ENCODE measurements at places on chromosomes 4 and X.

DNA sequence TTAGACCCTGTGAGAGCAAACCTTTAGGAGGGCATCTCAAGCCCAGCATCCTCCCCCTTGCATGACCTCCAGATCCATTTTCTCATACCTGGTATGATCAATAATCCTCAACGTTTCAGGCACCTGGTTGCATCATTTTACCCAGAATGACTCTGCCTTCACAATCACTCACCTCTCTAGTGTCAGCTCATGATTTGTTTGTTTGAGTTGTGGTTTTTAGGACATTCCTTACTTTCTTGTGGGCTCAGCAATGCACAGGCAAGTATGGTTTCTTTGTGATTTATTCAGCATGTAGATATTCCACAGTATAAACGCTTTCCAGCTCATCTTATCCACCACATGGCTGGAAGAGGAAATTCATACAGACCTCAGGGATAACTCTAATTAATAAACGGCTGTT is 93.6 kb upstream of the CPEB2 start:
- DNase-seq: no peak

DNA sequence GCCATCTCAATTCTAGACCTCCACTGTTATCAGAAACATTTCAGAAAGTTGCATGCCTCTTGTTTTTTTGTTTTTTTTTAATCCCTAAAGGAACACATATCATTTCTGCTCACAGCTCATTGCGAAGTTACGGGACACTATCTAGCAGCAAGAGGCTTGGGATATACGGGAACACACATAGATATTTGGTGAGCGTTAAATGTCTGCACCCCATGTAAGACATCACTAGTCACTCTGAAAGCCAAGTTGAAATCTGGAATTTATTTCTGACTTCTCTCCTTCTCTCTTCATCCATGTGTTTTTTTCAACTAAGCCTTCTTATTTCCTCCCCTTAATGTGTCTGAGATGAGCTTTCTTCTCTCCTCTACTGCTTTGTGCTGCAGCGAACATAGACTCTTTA is 683.7 kb downstream of the PDHA2 start:
- DNase-seq: no peak

DNA sequence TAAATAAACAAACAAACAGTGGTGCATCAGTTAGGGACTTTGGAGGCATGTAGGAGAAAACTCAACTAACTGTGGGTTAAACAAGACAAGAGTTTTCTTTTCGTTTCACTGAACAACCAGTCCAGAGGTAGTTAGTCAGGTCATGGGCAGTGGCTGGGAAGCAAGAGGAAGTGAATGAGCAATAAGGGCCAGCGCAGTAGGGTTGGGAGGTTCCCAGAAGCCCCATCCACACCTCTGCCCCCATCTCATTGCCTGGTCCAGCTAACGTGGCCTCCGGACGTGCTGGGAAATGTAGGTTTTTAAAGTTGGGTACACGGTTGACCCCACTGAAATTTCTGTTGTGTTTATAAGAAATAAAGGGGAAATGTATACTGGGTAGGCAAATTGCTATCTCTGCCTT is 8.7 kb downstream of the GLOD5 start:
- no peak for DNase-seq

DNA sequence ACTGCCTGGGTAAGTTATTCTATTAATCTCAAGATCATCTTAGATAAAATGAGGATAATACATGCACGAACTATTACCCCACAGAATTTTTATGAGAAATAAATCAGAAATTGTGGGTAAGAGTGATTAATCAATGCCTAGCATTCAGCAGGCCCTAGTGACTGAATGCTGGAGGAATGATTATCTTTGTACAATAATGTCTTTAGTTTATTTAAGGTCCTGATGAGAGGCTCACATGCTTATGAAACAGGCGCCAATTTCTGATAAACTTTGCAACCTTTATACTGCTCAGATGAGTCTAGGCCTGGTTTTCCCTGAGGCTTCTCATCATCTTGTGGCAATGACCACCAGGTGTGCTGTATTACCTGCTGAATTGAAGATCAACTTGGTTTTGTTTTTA is 27.8 kb upstream of the BMP2K start:
- no peak for DNase-seq

- DNase-seq: no peak
These were observed 22.6 kb downstream of the PLS3 start for GRCh38 chrX:115583496-115584004.

- no peak for DNase-seq
These were observed 162.5 kb upstream of the MED14 start for GRCh38 chrX:40897718-40898270.

DNA sequence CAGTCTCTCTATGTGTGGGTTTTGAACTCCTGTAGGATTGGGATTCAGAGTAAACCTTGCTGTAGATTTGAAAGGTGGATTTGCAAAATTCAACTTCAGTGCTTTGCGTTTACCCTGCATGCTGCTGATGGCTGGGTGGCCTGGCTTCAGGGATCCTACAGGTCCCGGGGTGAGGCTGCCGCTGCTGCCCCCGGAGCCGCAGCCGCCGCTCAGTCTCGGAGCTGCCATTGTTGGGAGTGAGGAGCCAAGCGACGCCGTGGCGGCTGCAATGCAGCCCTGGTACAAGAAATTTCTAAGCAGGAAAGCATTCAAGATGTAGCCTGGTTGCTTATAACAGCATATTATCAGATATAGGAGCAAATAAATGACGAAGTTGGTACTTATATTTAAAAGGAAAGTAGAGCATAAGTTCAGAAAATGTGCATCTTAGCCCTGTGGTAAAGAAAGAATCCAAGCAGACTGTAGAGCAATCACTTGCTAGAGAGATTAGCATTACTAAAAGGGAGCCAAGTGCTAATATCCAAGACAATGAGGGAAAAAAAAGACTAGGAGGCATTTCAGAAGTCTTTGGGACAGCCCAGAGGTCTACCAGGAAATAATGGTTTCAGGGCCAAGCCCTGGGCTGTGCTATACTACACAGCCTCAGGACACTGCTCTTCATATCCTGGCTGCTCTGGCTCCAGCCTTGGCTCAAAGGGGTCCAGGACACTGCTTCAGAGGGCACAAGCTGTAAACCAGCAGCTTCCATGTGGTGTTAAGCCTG is 36.9 kb upstream of the CHIC1 start:
- DNase-seq: no peak

DNA sequence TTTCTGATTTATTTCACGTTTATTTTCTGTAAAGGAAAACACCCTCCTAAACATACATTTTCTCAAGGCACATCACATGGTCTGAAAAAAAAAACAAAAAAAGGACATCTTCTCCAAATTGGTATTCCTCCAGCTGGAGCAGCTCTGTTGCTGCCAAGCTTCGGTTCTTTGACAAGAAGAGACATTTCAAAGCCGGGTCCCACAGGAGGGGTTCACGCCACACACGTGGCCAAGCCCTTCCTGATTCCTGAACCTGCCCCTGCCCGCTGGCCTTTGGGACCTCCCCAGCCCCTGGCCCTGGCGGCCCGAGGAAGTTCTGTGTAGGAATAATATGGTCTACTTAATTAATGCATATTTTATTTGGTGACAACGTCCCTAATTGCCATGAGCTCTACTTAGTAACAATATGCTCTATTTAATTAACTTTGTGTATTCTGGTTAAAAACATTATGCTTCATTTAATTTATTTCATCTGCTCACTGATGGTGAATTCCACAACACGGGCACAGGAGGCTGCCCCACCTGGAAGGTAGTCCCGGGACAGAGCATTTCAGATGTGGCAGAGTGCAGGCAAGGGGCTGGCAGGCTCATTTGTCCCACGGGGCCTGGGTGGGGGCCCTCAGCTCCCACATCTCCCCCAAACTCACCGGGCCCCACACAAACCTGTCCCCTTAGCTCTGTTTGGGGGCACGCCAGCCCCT is 5.4 kb upstream of the RGS12 start:
- no peak for DNase-seq

GRCh38 chr4:3295837-3296624 is 3.2 kb downstream of the RGS12 start:
- DNase-seq: no peak

DNA sequence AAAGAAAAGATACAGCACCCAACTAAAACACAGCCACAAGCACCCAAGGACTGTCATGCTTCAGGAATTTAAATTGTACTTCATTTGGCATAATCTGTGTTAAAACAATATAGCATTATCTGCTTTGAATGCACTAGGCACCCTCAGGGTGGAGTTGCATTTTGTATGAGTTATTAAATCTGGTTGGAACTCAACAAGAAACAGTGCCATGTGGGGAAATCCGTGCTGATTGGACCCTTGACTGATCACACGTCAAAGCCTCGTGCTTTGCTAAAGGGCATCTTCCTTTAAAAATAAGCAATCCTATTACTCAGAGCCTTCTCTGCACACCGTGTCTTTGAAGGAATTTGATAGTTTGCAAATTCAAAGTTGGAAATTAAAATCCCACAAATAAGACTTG is 35.4 kb downstream of the IGFBP7 start:
- no peak for DNase-seq

DNA sequence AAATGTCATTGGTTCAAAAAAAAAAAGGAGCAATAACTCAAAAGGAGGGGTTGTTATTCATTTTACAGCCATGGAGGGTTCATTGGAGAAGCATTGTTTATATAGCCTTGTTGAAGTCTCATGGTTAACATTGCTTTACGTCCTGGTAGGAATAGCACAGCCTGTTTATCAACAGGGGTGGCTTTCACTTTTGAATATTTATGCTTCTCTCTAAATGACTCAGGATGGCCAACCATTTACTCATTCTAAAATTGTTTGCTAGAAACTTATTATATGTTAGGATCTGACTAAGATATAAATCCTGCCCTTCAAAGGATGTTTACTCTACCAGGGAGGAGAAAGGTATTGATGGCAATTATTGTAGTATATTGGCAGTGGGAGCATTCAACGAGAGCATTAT is 534.1 kb upstream of the GALNTL6 start:
- DNase-seq: no peak

GRCh38 chr4:121789960-121790829 is 10.9 kb upstream of the EXOSC9 start:
- DNase-seq: no peak

GRCh38 chrX:74931214-74931613 is 6.0 kb upstream of the NEXMIF start:
- no peak for DNase-seq

GRCh38 chrX:72305286-72306084 is at the start of gene CITED1:
Gene CITED1 (minus strand): TSS chrX:72305914. CDS start chrX:72302869, 3,045 bp downstream.
- DNase-seq: no peak

DNA sequence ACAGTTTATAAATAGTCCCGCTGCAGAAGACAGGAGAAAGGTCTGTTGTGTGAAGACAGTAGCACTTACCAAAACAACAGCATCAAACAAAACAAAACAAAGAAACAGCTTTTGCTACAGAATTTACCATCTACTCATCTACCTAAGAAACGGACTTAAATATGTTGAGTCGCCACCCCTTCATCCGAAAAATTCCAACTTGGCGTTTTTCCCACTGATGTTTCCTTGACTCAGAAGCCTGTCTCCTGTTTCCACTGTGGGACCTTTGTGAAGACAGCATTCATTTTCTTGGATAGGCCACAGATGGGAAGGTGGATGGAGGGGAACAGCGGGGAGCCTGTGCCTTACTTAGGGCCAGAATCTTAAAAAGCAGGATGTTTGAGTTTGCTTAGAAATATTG is 1.3 kb upstream of the ITM2A start:
- no peak for DNase-seq

- DNase-seq: no peak
These were observed 595.1 kb downstream of the STPG2 start for GRCh38 chr4:97548186-97548585.

DNA sequence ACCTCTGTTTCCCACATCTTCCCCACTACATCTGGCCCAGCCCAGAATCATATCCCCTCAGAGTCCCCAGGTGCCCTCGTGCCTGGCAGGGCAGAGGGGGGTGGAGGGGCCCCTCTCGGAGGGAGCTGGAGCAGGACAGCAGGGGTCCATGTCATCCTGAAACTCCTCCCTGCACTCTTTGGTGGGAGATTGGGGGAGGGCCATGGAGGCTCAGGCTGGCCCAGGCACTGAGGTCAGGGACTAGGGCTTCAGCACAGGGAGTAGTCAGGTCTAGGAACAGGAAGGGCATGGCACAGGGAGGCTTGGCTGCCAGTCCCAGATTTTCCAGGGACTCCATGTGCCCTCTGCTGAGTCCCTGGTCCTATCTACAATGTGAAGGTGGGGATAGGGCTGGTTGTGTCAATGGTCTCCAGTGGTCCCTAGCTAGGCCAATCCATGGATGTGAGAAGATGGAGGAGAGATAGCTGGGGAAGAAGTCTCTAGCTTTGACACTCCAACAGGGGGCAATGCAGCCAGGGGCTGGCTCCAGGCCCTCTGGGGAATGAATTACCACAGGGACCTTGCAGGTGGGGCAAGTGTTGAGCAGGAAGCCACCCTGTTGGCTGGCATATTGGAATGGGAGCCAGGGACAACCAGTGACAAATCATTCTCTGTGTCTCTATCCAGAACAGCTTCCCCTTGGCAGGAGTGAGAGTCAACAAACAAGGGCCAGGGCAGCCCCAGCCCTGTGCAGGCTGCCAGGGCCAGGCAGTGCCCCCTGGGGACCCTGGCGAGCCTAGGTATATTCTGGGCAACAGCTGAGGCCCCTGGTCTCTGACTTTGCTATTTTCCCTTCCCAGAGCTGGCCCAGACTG is 154.4 kb downstream of the EFNB1 start:
- DNase-seq: no peak

DNA sequence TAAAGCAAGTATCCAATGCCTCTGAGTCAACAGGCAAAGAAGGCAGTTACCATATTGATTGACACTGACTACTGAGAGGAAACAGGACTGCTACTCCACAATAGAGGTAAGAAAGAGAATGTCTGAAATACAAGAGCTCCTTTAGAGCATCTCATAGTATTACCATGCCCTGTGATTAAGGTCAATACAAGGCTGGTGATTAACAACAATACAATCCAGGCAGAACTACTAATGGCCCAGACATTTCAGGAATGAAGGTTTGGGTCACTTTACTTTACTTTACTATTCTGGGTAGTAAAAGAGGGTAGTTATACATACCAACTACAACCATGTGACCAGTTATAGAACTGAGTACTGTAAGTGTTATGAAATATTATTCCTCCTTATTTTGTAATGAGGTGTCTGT is 44.5 kb downstream of the BRWD3 start:
- DNase-seq: no peak

DNA sequence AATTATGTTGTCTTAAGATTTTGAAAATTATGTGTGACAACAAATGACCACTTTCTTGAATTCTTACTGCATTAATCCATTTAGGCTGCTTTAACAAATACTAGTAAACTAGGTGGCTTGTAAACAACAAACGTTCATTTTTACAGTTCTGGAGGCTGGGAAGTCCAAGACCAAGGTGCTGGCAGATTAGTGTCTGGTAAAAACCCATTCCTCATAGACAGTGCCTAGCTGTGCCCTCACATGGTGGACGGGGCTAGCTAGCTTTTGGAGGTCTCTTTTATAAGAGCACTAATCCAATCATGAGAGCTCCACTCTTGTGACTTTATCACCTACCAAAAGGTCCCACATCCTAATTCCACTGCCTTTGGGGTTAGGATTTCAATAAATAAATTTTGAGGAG is 425.8 kb downstream of the SPRY1 start:
- DNase-seq: no peak

DNA sequence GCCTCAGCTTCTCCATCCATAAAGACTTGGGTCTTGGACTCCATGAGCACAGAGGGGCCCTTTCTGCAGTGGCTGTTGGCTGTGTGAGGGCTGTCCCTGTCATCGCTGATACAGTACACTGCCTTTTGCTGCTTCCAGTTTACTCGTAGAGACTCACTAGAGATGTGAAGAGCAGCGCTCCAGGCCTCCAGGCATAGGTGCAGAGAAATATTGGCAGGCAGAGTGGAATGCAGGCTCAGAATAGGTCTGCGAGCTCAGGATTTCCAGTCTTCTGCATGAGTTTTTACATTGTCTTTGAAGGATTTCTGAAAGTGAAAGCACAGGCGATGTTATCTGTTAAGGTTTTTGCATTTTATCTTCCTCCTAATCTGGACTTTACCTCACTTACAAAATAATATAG is 97.4 kb downstream of the AASDH start:
- no peak for DNase-seq
